AG08396 (cell line): ENCODE measurements at places on chromosomes 11 and 22.

GRCh38 chr11:94537031-94537600 is 6.6 kb upstream of the FUT4 start:
- DNase-seq: peak; percentile 36

- no peak for DNase-seq
Observed at GRCh38 chr22:22565981-22566380, 6.9 kb upstream of the PRAME start.

DNA sequence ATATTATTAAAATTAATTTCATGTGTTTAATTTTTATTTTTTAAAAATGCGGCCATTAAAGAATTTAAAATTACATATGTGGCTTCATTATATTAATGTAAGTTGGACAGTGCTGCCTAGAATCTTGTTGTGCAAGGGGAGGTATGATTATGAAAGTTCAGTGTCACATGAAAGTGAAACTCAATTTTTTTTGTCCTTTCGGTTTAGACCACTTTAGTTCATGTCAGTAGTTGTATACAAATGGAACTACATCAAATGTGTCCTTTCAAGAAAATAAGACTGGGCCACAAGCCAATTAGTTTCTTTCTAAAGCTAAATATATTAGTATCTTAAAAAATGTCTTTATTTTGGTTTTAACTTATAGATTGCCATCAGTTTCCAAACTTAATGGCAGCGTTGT is 35.7 kb downstream of the TBCEL start:
- no peak for DNase-seq

GRCh38 chr11:35734669-35735410 is 72.3 kb downstream of the TRIM44 start:
- no peak for DNase-seq

DNA sequence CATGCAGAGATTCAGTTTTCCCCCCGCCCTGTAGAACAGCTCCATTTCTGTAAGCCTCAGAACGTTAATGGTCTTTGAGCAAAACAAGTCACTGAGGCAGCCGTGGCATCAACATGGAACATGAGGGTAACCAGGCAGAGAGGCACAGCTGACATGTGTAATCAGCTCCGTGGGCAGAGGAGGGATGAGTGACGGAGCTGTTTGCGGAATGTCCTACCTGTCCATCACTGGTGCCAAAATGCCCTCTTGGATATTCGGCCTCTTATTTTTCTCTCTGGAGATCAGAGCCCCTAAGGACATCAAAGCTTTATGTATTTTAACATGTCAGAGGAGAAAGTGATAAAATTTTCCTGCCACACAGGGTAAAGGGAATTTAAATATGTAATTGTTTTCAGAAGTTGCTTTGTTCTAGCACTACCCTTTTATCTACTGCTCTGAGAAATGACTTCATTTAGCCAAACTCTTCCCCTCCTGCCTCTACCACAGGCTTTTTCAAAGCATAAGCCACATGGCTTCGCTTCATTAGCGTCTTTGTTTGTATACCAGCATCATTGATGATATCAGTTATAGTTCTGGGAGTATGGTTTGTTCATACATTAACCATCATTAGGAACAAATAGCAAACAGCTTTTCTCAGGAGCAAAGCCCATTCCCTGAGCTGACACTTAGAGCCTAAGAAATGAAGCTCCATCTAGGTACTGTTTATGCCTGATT is 32.9 kb downstream of the C11orf71 start:
- no peak for DNase-seq

GRCh38 chr11:114027926-114028325 is 31.6 kb upstream of the ZBTB16 start:
- no peak for DNase-seq

- no peak for DNase-seq
Observed at GRCh38 chr11:73085189-73085875, 56.8 kb downstream of the FCHSD2 start.

DNA sequence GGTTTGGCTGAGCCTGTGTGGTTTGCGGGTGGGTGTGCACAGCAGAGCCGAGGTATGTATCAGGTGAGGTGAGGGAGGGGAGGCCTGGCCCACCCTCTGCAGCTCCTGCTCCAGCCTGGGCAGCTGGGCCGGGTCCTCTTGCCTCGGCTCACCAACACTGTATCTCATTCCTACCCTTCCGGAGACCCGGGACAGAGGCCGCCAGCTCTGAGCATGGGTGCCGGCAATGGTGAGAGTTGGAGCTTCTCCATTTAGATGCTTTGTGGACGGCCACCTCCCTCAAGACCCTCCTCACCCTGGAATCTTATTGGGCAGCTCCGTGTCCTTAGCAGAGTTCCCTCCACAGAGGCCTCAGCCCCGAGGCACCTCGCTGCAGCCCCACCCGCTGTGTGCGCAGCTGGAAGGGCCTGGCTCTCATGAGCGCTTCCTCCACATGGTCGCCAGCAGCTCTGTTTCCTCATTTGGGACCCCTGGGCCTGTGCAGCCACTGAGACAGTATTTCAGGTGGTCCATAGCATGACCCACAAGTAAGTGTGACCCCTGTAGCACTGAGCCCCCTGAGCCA is 55.7 kb downstream of the ANO1 start:
- DNase-seq: no peak
